ENCODE measurements at places on chromosomes 6 and 20.

- DNase-seq: peak; percentile 13
Measured at GRCh38 chr6:33571637-33572316, 8.3 kb downstream of the BAK1 start.

GRCh38 chr6:54958446-54958845, 111.9 kb downstream of the FAM83B start:
- DNase-seq: no peak

DNA sequence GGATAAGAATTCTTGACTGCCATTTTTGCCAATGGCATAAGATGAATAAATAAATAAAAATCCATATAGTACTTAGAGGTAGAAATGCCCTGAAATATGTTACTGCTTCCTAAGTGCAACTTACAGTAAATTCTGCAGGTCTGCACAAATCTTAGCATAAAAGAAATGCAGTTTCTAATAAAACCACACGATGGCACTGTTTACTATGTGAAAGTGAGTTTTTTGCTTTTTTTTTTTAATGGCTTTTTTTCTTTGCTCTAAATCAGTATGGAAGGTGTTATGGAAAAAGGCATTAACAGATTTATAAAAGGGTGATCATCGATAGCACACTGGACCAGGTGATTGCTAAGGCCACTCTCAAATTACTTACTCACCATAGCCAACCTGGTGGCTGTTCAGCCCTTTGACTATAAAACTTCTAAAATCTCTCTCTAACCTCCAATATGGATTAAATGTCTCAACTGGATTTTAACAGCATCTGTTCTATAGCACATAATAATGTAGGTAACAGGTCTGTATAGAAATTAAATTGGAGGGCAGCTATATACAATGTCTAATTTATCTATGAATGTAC, 45.8 kb downstream of the AHI1 start:
- DNase-seq: peak; percentile 56

GRCh38 chr20:46568570-46569129, 18.2 kb upstream of the OCSTAMP start:
- DNase-seq: peak; percentile 74

DNA sequence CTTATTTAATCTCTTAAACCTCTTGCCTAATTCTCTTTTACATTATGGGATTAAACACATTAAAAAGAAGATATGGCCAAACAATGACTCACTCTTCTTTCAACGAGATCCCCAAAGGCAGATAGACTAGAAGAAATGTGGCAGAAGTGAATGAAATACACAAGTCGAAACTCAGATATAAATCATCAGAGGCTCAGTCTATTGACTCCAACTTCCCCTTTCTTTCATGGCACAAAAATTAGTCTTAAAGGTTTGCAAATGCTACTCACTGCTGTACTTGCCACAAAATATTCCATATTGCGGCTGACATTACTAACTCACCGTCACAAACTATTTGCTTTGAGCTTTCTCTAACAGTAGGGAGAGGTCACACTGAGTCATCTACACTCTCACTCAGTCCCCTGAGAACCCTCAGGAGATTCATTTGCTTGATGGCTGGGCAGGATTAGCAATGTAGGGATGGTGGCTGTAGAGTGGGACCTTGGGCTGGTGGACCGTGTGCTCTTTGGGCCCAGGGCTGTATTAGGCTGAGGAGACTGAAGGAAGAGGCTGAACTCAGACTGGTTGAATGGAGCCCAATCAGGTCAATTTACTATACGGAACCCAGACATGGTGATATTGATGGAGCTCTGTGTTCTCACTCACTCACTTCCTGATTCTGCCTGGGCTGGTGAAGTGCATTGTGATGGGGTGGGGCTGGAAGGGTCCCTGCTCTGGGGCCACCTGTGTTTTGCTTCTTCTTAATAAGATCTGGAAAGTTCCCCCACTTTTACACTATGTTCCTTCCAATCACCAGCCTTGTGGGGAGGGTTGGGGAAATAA, 42.8 kb upstream of the UBR2 start:
- peak; percentile 92 for DNase-seq

GRCh38 chr20:24600012-24600411, 130.6 kb downstream of the SYNDIG1 start:
- DNase-seq: no peak

DNA sequence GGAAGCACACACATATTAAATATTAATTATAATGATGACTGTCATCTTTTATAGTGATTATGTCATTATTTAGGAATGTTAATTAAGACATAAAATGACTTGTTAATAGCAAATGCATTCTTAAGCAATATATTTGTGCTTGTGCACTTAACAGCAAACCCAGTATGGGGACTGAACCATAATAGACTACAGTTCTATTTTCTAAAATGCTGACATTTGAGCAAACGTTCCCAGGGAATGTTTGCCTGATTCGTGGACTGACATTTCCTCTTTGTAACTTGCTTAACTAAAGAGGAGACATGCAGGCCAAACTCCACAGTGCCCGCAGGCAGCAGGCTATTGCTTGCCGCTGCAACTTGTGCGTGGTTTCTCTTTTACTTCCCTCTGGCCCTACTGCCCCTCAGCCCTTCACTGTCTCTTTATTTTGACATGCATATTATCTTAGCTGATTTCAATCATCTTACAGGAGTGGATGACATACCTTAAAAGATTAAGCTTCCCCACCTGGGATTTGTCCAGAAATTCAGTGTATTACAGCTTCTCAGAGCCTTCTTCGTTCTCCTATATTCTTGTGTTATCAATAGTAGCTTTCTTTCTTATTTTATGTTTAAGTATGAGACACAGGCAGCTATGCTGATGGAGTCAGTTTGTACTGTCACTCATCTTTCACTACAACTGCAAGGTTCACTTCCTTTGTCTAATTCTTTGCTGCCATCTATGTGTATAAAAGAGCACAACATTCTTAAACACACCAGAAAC, 141.5 kb downstream of the GMDS start:
- peak; percentile 63 for DNase-seq

GRCh38 chr6:110434961-110435602, 19.7 kb upstream of the DDO start:
- DNase-seq: no peak

- DNase-seq: no peak
Measured at GRCh38 chr20:46639587-46639986, 11.7 kb downstream of the SLC13A3 start.

DNA sequence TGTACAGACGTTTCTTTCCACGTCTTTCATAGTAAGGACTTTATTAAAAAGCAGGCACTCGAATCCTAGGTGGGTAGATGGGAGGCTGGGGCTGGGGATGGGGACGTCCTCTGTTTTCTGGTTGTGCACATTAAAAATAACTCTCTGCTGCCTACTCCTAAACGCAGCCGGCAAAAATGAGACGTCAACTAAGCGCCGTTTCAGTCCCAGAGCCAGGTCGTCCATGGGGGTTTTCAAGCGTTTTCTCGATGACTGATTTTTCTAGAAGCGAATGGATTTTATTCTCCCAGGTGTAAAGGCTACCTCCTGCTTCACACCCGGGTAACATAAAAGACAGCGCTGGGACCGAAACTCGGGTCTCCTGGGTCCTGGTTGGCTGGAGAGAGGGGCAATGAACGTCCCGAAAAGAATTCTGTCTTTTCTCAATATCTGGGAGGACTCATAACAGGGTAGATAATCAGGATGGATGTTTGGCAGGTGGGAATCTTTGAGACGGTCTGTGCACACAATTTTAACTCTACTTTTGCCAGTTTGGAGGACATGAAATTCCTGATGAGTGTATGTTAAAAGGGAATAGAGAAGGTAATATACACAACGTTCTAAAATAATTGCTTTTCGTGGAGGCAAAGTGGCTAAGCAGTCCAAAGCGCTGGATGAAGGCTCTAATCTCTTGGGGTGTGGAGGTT, 25.2 kb downstream of the GPX6 start:
- peak; percentile 56 for DNase-seq

GRCh38 chr6:116945809-116946208, 68.8 kb downstream of the RFX6 start:
- no peak for DNase-seq

Measured in GM23248 (cell line).